T-helper 2 cell (primary cell): ENCODE measurements at places on chromosomes 5 and 9.

- DNase-seq, result no peak
These were observed 16.5 kb downstream of the SPACA9 start for GRCh38 chr9:132894862-132895835.

GRCh38 chr5:167998148-167998767 lies 293.2 kb upstream of the WWC1 start:
- no peak for DNase-seq

DNA sequence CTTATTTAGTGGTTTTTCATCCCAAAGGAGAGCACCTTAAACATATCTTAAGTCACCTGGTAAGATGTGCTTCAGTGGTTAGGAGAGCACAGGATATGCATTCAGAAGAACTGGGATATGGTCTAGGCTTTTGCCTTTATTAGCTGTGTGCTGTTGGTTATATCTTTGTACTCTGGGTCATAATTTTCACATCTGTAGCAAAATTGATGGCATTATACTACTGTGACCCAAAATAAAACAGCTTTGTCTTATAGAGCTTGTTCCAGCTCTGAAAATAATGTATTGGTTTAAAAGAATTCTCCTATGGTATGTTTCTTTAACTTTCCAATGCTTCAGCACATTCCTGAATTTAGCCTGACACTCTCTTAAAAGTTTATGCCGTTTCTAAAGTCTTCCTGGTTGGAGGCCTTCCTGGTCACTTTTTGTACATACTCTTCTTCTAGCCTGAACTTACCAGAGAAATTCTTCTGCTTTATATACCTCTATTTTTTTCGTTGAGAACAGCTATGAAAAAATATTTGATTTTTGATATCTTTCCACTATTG lies 337.1 kb upstream of the MPDZ start:
- DNase-seq, result no peak

DNA sequence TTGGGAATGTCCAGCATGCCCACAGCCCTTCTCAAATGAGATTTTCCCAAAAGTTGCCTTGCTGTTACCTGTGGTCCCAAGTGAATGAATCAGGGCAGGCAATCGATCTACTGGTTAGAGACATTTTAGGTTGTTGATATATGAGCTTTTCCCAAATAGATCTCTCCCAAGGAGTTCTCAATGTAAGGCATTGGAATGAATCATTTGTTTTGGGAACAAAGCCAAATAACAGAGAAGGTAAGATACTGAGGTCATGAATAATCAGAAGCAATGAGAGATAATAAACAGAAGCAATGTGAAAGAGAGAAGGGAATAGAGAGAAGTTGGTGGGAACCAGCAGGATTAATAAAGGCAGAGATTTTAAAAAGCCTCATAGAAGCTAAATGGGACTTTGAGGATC lies 93.6 kb upstream of the FER start:
- no peak for DNase-seq

- no peak for DNase-seq
These were observed 18.0 kb downstream of the MTRR start for GRCh38 chr5:7886849-7887475.

DNA sequence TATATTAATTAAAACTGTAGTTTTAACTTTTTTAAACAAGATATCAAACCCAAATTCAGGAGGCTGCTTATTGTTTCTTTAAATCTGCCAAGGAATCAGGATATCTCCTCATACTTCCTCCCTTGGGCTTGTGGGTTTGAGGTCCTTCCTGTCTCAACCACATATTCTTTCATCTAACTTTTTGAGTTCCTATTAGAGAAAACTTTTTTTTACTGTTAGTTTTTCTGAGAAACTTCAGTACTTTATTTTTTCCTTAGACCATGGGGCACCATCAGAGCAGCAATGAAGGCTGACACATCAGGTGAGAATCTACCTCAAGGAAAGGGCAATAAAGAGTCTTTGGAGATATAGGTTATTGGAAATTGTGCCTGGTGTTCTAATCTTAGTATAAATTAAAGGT lies 56.7 kb downstream of the TSSK1B start:
- DNase-seq, result peak; percentile 36

GRCh38 chr5:137560420-137560819 lies 61.3 kb upstream of the SPOCK1 start:
- DNase-seq, result no peak
